Stimulated activated CD4-positive, alpha-beta T cell treated with anti-CD3 and anti-CD28 coated beads, Interleukin-4, amount 100 ng/mL, for 1 hour (primary cell): ENCODE measurements at places on chromosomes 16 and 17.

- DNase-seq: no peak
Observed at GRCh38 chr17:11138023-11138422, 103.0 kb upstream of the SHISA6 start.

DNA sequence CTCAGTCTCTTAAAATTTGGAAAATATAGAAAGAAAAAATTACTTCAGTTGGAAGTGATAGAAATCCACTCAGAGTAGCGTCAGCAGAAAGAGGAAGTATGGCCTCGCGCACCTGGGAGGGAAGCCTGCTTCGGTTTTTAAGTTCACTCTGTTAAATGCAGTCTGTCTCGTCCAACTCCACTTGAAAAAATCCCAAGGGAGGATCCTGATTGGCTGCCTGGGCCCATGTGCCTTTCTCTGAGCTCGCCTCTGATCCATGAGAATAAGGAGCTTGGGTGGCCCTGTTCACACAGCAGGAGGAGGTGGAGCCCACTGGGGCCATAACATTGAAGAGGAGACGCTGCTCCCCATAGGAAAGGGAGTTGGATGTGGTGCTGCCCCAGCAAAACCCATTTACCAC, 40.7 kb downstream of the DNAJA2 start:
- no peak for DNase-seq

DNA sequence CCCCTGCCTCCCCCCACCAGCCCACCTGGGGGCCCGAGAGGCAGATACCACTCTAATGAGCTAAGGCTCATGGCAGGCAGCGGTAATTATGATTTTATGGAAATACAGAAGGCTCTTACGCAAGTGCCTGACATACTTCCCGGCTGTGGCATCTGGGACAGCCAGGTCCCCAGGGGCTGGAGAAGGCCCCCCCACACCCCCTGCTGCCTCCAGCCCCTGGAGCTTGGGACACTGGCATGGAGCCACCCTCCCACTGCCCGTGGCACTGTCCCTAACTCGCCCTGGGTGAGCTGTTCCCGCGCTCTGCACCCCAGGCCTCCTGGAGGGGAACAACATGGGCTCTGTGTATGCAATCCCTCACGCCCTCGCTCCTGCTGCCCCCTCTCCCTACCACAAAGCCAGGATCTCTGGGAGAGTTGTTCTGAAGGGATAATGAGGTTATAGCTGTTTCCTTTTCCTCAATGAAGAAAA, 5.4 kb upstream of the STAC2 start:
- no peak for DNase-seq

GRCh38 chr17:333626-334396, 18.8 kb downstream of the RPH3AL start:
- no peak for DNase-seq

- no peak for DNase-seq
Observed at GRCh38 chr16:2728034-2728433, 8.0 kb upstream of the PRSS27 start.
